B cell (primary cell): ENCODE measurements at places on chromosomes 7 and 10. TPM values are rescaled to one million over a fixed set of nuclear protein-coding genes. Genes with fewer than 3 reads are reported as not detected.

The AIFM2 gene
- total RNA-seq = 8.1 and 9.3 TPM in 2 replicates

GRCh38 chr10:88471899-88472298 lies 111.2 kb downstream of the RNLS start:
- no peak overlapping the region for H3K27ac ChIP-seq
- H3K4me1 ChIP-seq = no peaks in the 10 kb centered on the region
- H3K4me3 ChIP-seq = no peak overlapping the region
- DNase-seq = no peak
- no peaks in the 10 kb centered on the region for H3K27me3 ChIP-seq

- H3K4me3 ChIP-seq = no peak overlapping the region
- H3K4me1 ChIP-seq = no peaks in the 10 kb centered on the region
- H3K27me3 ChIP-seq = no peaks in the 10 kb centered on the region
- peaks cover 8% of the 10 kb centered on the region for H3K36me3 ChIP-seq
- no peak for DNase-seq
Measured at GRCh38 chr10:35041502-35041879, 48.6 kb downstream of the CUL2 start.

GRCh38 chr7:19725770-19726169 lies 16.9 kb upstream of the POLR1F start:
- no peak overlapping the region for H3K4me3 ChIP-seq
- H3K27ac ChIP-seq = no peak overlapping the region
- no peaks in the 10 kb centered on the region for H3K36me3 ChIP-seq
- peaks cover 5% of the 10 kb centered on the region for H3K27me3 ChIP-seq

- H3K27ac ChIP-seq = no peak overlapping the region
- no peaks in the 10 kb centered on the region for H3K4me1 ChIP-seq
- H3K4me3 ChIP-seq = no peak overlapping the region
- no peak for DNase-seq
- no peaks in the 10 kb centered on the region for H3K36me3 ChIP-seq
Measured at GRCh38 chr10:106387063-106387462, 777.4 kb downstream of the SORCS1 start.

DNA sequence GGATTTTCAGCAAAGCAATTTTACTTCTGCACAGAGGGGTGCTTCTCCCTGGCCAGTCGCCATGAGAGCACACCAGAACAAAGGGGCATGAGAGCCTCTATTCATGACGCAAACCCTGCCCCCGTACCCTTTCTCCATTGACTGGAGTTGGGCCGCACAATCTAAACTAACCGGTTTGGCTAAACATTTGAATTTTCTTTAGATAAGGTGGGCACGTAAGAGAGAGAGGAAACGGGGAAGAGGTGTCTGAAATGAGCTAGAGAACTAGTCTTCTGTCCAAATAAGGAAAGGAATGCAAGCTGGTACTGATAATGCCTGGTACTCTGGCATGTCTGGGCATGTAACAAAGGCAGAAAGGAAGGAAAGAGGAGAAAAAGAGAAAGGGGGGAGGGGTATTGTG lies 13.2 kb upstream of the SCIN start:
- H3K4me1 ChIP-seq = no peaks in the 10 kb centered on the region
- H3K27me3 ChIP-seq = no peaks in the 10 kb centered on the region
- H3K4me3 ChIP-seq = no peak overlapping the region
